ENCODE measurements at places on chromosomes 11 and 22.

- no peak for DNase-seq
These were observed 212.5 kb downstream of the CSNK2A3 start for GRCh38 chr11:11140510-11140909.

DNA sequence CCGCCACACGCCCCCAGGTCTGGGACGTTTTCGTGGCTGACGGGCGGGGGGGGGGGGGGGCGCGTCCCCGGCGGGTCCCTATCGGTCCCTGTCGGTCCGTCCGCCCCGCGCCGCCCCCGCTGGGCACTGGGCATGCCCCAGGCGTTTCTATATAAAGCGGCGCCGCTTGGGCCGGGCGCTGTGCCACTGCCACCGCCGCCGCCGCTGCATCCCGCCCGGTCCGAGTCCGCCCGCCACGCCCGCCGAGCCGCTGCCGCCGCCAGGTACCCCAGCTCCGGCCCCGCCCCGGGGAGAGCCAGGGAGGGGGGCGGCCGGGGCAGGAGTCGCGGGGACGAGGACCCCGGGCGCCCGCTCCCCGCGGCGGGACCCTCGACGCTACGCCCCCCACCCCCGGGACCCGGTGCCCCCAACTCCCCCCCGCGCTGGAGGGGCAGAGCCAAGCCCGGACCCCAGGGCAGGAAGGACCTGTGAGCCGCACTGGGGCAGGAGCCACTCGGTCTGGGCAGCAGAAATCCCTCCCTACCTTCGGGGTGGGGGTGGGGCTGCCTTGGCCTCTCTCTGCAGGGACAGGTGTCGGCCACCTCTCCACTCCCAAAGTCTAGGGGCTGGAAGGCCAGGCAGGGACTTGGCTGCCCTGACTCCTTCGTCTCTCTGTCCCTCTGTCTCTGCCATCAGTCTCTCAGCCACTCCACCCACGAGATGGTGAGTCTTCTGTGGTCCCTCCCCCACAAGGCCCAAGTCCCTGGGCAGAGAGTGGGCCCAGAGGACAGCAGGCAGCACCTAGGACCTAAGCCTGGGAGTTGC lies at the start of gene CARNS1:
CARNS1 (plus strand) TSS at position 178 of the 804 bp plus-strand sequence; CDS start at position 700, 522 bp downstream.
- no peak for DNase-seq

DNA sequence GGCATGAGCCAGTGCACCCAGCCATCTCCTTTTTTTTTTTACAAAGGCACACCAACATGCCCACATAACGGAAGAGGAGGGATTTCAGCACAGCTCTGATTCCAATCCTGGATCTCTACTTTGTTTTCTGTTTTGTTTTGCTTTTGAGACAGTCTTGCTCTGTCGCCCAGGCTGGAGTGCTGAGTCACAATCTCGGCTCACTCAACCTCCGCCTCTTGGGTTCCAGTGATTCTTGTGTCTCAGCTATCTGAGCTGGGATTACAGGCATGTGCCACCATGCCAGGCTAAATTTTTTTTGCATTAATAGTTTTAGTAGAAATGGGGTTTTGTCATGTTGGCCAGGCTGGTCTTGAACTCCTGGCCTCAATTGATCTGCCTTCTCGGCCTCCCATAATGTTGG lies 28.1 kb downstream of the VSTM5 start:
- peak; percentile 70 for DNase-seq

GRCh38 chr22:50076646-50077535 lies 8.3 kb downstream of the MLC1 start:
- DNase-seq: no peak

Measured in RPMI7951 (cell line).